ENCODE measurements at places on chromosomes 3 and 15. TPM values are rescaled to one million over a fixed set of nuclear protein-coding genes. Genes with fewer than 3 reads are reported as not detected.

CACNA2D2 gene
- not detected for total RNA-seq

PTX3 gene
- total RNA-seq, result 22.5 TPM

GOLGA6A gene
- not detected for total RNA-seq

DNAJB11 gene
- 60.5 TPM for total RNA-seq

TSEN2 gene
- 8.4 TPM for total RNA-seq

RAB6B gene
- 0.86 TPM for total RNA-seq

GOLGA8J gene
- not detected for total RNA-seq

CTXND1 gene
- not detected for total RNA-seq

DNA sequence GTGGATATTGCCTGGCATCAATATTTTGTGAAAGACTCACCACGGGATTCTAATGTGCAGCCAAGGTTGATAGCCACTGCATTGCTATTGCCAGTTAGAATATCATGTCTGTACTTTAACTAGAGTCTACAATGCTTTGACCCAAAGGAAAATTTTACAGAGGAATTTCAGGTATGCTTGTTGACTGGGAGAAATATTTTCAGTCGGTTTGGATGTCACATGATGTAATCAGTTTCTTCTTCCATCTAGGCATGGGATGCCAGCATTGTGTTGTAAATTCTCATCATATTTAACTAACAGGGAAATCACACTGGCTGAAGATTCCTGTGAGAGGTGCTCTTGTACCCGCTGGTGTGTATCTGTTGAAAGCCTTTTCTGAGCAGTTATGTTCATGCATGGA, 508.9 kb upstream of the ADAMTS9 start:
- no peak for DNase-seq

DNA sequence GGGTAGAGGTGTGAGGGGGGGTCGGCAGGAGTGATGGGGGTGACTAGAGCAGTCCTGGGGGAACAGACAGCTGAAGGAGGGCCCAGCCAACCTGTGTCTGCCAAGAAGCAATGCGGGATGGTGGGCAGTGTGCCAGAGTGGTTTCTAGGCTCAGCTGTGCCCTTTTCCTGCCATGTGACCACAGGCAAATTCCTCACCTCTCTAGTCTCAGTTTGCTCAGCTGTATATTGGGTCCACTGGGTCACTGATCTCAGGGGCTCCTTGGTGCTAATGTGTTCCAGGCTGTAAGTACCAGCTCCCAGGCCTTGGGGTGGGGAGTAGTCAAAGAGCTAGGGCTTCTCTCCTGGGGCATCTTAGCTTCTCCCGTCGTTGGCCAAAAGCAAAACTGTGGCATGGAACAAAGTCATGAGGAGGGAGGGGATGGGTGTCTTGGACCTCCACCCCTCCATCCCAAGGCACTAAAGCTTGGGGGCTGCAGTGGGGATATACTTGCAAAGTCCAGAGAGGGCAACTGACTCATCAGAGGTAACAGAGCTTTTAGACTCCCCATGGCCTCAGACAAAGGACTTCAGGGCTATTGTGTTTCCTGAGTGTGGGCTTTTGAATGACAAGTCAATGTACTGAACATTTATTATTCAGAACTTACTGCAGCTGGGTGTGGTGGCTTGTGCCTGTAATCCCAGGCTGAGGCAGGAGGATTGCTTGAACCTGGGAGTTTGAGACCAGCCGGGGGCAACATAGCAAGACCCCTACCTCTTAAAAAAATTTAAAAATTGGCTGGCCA, 20.9 kb downstream of the SMAD6 start:
- no peak for DNase-seq

- peak; percentile 4 for DNase-seq
Measured at GRCh38 chr3:85589145-85589544, 630.4 kb downstream of the CADM2 start.

DNA sequence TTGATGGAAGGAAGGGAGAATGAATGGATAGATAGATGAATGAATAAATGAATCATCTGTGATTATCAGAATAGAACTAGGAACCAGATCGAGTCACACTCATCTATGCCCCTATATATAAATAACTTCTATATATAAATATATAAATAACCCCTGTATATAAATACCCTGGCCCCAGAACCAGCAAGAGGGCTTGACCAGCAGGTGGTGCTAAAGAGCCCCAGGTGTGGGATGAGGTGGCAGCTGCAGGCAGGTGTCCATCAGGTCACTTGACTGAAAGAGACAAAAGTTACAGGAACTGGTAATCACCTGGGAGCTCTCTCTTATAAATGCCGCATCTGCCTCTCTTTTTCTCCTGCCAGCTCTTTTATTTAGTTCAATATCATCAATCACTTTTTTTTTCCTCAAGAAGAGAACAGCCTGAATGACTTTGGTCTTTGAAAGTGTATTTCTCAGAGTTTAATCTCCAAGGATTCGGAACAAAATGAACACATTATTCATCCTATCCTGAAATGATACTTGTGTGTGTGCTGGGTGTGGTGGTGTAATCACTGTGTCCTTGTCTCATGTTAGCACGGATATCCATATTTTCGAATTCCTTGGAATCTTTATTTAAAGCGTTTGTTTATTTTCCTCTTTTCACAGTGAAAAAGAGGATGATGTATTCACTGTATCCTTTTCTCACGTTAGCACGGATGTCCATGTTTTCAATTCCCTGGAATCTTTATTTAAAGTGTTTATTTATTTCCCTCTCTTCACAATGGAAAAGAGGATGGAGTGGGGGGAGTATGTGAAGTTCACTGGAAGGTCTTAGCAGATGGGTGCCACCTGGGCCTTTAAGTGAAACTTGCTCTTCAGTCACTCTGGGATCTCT, 35.4 kb upstream of the ATG7 start:
- peak; percentile 58 for DNase-seq

GRCh38 chr3:117793622-117794265, 1084.2 kb downstream of the TUSC7 start:
- no peak for DNase-seq

DNA sequence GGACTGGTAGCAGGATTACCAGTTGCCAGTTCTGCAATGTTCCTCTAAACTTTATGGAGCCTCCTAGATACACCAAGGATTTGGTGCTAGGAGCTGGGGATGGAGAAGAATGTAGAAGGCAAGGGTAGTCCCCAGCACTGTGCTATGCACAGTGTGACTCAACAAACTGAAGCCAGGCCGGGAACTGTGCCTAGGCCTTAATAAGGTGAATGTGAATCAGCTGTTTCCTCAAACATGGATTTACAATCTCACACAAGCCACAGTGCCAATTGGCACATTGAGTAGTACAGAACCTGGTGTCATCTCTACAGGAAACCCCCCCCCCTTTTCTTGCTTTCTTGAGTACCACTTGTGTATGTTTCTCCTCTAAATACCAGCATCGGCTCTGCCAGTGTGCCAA, 32.5 kb downstream of the MRPS25 start:
- no peak for DNase-seq

DNA sequence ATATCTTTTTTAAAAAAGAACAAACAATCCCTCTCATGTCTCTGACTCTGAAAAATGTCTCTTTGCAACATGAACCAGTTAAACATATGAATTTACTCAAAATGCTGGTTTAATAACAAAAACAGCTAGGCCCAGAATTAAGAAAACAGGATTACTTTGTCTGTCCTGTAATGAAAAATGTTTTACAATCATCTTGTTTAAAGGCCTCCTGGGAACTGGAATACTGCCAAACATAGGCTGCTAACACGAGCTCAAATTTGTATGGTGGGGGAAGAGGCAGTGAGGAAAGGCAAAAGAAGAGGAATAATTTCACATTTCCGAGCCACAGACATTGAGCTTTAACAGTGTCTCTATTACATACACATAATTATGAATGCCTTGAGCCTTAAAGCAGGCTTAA, 61.7 kb upstream of the PPIB start:
- peak; percentile 88 for DNase-seq

GRCh38 chr3:174023421-174023820, 625.9 kb downstream of the NLGN1 start:
- no peak for DNase-seq

- no peak for DNase-seq
Measured at GRCh38 chr15:100026041-100026440, 292.8 kb upstream of the LYSMD4 start.

DNA sequence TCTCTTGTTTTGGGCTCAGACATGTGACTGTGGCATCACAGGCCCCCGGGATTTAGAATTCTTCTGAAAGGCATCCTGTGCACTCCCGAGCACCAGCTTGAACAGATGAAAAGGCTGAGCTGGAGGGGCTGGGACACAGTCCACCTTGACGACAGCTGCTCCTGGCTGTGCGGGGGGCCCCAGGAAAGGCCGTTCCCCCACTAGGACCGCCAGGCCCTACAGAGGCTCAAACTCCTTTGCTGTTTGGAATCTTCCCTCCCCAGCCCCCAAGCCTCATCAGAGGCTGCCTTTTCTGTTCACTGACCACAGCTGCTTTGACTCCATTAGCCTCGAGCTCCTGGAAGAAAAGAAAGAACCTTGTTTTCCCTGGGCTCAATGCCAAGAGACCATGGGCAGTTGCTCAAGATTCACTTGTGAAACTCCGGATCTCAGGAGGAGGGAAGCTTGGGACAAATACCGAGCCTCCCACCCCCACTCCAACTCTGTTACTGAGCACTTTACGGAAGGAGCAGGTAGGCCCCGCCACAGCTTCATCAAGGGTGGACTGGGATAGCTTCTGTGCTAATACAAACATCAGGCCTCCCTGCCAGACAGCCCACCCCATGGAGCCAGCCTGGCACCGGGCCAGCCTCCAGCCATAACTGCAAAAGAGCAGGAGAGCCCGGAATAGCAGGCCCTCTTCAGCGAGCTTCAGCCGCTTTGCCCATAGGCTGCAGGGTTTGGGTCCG, 15.7 kb downstream of the CIDEC start:
- DNase-seq, result peak; percentile 96

- no peak for DNase-seq
Measured at GRCh38 chr3:17235310-17235709, 350.6 kb downstream of the PLCL2 start.

- DNase-seq, result no peak
Measured at GRCh38 chr15:88178631-88179030, 77.9 kb downstream of the NTRK3 start.

- no peak for DNase-seq
Measured at GRCh38 chr3:55716611-55717225, 229.6 kb upstream of the WNT5A start.

DNA sequence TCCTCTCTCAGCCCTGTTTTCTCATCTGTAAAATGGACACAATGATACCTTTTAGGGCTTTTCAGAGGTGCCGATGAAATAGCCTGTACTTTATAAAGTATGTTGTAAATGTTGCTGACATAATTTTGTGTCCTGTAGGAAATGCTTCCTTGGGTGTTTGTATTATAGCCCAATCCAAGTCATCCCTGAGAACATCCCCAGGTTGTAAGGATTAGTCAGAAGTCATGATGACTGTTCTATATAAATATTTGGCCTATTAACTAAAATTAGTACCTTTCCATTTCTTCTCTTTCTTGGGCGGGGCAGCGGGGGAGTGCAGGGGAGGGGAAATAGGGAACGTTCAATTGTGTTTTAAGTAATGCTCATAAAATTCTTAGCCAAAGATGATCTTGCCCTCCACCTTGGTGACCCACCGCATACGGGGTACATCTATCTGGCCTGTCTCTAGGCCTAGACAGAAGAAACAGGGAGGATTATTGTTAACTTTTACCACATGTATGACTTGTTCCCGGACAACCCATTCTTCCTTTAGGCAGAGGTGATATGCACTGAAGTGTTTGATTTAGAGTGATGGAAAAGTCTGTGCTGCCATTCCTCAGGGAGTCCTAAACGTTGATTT, 120.7 kb downstream of the VGLL4 start:
- DNase-seq, result no peak

- DNase-seq, result peak; percentile 71
Measured at GRCh38 chr3:132721479-132722164, 587 bp downstream of the NPHP3 start.

DNA sequence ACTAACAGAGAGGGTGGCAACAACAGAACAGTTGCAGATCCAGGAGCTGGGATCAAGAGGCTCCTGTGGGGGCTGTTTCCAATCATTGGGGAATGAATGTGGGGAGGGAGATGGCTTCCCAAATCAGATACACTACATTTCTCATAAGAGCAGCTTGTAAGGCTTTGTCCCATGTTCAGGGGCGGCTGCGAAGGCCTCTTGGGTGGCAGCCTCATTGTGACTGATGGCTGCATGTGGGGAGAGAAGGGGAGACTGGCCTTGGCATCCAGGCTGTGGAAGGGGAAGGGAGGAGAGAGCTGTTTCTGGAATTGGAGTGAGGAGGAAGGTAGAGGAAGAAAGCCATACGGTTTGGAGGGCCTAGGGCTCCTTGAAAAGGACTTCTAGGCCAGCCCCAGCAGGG, 326.6 kb upstream of the RGMA start:
- DNase-seq, result no peak

- no peak for DNase-seq
Measured at GRCh38 chr15:85540085-85540797, 159.8 kb downstream of the AKAP13 start.

DNA sequence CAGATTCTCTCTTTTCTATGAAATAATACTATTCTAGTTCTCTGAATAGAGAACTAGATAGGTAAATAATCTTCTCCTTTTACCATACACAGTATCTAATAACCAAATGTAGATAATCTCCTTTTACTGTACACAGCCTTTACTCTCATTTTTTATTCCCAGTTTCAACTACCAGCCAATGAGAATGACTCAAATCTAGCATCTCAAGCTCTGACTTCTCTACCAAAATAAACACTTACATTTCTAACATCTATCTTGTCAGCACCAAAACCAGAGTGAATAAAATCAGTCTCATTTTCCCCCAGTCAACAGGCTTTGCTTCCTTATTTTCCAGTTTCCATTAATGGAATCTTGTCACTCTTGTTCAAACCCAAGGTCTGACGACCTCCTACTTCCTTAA, 36.9 kb downstream of the LRRFIP2 start:
- no peak for DNase-seq

GRCh38 chr3:69129531-69129930, 7.1 kb upstream of the LMOD3 start:
- peak; percentile 36 for DNase-seq

GRCh38 chr15:55703873-55704301, 39.1 kb downstream of the PRTG start:
- peak; percentile 53 for DNase-seq

DNA sequence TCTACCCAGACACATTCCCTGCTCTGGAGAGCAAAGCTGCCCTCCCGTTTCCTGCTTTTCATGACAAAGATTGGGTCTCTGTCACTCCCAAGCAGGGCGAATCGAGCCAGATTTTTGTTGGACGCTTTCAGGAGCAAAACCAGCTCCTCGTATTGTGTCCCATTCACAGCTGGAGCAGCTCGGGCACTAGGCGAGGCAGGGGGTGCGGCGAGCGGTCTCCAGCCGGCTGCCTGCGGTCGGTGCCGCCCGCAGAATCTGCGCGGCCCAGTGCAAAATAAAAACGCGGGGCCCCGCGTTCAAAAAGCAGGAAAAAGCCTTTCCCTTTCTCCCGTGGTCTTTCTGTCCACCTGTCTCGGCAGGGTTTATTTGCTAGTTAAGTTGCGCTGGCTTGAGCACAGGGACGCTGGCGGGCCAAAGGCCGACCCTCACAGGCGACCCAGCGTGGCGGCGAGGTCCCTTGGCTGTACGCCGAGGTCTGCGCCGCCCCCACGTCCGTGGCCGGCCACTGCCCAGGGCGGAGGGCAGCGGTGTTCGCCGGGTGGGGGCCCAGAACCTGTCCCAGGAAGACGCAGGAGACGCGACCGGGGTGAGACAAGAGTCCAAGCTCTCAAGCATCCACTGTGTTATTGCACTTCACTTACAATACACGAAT, 71.2 kb downstream of the CYP19A1 start:
- no peak for DNase-seq

GRCh38 chr3:24565656-24566055, 71.0 kb upstream of the THRB start:
- no peak for DNase-seq

GRCh38 chr3:20073683-20074082, 33.4 kb downstream of the KAT2B start:
- peak; percentile 62 for DNase-seq

GRCh38 chr3:153026026-153026425, 136.0 kb upstream of the RAP2B start:
- peak; percentile 55 for DNase-seq

Measured in fibroblast of villous mesenchyme (primary cell).